ENCODE measurements at places on chromosomes 16 and 17. TPM values are rescaled to one million over a fixed set of nuclear protein-coding genes. Genes with fewer than 3 reads are reported as not detected.

The MXRA7 gene
- 280 TPM for total RNA-seq

The RANBP10 gene
- total RNA-seq, result 4.8 TPM

The NPIPB9 gene
- 6.7 TPM for total RNA-seq

The NEUROD2 gene
- not detected for total RNA-seq

The KRTAP4-1 gene
- total RNA-seq, result not detected

The PER1 gene
- total RNA-seq, result 16.6 TPM

Measured in articular chondrocyte of knee joint (primary cell).